NCI-H1930 (cell line): ENCODE measurements at places on chromosomes 11 and 22.

GRCh38 chr11:7581021-7581590 lies 67.3 kb downstream of the PPFIBP2 start:
- DNase-seq, result no peak

- DNase-seq, result no peak
Observed at GRCh38 chr22:45010532-45010900, 711 bp upstream of the PHF21B start.

- no peak for DNase-seq
Observed at GRCh38 chr22:44365832-44366231, 53.1 kb upstream of the SHISAL1 start.

DNA sequence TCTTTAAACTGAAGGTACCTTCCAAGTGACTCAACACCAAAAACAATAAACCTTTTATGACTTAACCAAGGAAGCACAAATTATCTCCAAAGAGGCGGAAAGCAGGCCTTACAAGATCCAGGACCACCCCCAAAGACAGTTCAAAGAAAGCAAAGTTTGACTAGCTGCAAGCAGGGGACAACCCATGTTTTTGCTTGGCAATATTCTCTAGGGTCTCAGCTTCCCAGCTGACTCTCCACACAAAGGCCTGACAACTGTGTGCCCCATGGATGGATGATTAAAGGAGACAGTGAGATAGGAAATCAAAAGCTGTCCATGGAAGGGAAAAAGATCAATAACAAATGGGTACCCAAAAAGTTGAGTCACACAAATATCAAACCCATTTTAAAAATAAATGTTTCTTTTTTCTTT lies 232.2 kb downstream of the DDX10 start:
- no peak for DNase-seq

DNA sequence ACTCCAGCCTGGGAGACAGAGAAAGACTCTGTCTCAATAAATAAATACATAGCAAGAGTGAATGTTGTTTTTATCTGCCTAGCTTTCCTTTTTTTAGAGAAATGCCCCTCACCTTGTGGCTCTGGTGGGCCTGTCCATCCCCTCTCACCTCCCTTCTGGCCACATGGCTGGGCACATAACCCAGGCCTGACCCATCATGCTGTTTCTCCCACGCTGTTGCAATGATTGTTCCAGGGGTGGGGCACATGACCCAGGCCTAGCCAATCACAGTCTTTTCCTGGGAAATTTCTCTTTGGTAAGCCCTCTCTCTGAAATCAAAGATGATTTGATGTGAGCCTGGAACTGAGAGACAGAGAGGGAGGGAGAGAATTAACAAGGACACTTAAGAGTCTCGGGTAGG lies 5.5 kb upstream of the CYTH4 start:
- DNase-seq, result no peak

GRCh38 chr11:67321313-67321871 lies 18.1 kb downstream of the SSH3 start:
- DNase-seq, result no peak

GRCh38 chr11:8793114-8793777 lies 110.7 kb downstream of the RPL27A start:
- no peak for DNase-seq
